ENCODE measurements at places on chromosomes 4 and X.

DNA sequence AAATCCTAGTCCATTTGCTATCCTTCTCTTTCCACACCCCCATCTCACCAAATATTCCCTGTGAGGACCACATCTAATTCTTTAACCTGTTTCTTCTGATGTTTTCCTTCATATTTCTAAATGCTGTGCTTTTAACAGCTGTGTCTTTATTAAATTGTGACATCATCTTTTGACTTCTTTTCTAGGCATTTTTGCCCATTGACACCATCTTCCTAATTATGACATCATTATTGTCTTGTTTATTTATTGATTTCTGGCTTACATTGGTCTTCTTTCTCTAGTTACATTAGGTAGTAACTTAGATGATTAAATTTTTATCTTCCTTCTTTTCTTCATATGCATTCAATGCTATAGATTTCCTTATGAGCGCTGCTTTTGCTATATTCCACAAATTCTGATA, 175.8 kb upstream of the PDE5A start:
- DNase-seq = no peak

GRCh38 chrX:49761481-49761880, 65.7 kb upstream of the PAGE1 start:
- peak; percentile 66 for DNase-seq

- no peak for DNase-seq
These were observed 1.5 kb upstream of the CRLF2 start for GRCh38 chrX:1213971-1214370.

DNA sequence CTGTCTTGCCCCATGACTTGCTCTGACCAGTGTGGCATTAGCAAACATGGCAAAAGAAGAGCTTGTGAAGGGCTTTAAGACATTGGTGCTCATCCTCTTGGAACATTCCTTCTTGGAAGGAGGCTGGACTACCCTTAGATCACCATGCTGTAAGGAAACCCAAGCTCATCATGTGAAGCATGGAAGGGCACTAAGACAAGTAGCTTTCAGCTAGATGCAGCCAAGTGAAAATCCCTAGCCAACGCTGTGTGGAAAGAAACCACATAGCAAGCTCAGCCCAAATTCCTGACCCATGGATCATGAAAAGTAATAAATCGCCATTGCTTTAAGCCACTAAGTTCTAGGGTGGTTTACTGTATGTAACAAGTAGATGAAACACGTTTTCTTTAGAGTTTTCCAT, 12.4 kb upstream of the PACRGL start:
- no peak for DNase-seq

DNA sequence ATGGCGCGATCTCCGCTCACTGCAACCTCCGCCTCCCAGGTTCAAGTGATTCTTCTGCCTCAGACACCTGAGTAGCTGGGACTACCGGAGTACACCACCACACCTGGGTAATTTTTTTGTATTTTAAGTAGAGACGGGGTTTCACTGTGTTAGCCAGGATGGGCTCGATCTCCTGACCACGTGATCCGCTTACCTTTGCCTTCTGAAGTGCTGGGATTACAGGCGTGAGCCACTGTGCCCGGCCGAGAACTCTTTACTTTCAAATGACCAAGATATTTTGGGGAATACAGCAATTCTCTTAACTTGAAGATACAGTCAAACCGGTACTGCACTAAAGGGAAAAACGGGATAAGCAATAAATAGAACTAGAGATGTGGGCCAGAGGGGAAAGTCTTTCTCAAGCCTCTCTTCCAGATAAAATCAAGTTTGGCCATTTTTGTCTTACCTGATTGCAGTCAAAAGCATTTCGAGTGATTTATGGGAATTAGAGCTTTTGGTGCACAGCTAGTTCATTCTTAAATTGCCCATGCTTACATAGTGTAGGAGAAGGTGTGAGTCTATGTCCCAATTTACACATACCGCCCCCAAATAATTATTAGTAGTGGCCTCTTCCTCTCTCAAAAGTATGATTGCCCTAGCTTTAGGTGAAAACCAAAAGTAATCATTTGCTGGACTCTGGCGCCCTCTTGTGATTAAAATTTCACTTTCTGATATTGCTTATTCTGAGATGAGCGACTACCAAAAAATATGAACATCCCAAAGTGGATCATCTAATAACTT, 53.2 kb upstream of the ABCG2 start:
- DNase-seq = peak; percentile 90

- DNase-seq = no peak
These were observed 73.9 kb upstream of the GPM6B start for GRCh38 chrX:13890806-13891205.

DNA sequence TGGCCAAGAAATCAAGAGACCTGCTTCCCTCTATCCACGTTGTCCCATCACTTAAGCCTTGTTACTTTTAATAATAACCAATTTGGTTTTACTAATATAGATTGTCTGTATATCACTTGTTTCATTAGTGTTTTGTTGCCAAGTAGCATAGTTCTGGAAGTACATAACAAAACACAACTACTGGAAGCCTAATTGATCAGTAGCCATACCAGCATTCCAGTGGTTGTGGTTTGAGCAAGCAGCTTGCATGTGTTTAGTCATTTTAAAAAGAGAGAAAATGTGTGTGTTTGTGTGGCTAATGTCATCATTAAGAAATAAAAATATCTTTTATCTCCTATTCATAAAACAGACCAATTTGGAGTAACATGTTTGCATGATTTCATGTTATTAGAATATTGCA, 70.8 kb downstream of the PTPN13 start:
- no peak for DNase-seq

Measured in brain (organoid and tissue), 16 donors.